Activated CD4-positive, alpha-beta T cell treated with anti-CD3 and anti-CD28 coated beads, Interleukin-2, amount 10 ng/mL, durations not matched to agents 24 days and 14 days (primary cell): ENCODE measurements at places on chromosomes 11 and 22. TPM values are rescaled to one million over a fixed set of nuclear protein-coding genes. Genes with fewer than 3 reads are reported as not detected.

GAB4 gene
- total RNA-seq = not detected in 2 replicates

OR10A2 gene
- not detected in 2 replicates for total RNA-seq

SLC22A25 gene
- total RNA-seq = not detected in 2 replicates

ADAMTS15 gene
- 0.02 TPM in 1 of 2 replicates, not detected in the other for total RNA-seq

SLC25A18 gene
- total RNA-seq = not detected in 2 replicates

APOBEC3H gene
- total RNA-seq = 5.8 and 7.6 TPM in 2 replicates

RASD2 gene
- 0.09 TPM in 1 of 2 replicates, not detected in the other for total RNA-seq

CCDC83 gene
- not detected in 2 replicates for total RNA-seq

RAB3IL1 gene
- 0.12 and 0.26 TPM in 2 replicates for total RNA-seq

ADM2 gene
- total RNA-seq = 3.0 and 3.2 TPM in 2 replicates

DNA sequence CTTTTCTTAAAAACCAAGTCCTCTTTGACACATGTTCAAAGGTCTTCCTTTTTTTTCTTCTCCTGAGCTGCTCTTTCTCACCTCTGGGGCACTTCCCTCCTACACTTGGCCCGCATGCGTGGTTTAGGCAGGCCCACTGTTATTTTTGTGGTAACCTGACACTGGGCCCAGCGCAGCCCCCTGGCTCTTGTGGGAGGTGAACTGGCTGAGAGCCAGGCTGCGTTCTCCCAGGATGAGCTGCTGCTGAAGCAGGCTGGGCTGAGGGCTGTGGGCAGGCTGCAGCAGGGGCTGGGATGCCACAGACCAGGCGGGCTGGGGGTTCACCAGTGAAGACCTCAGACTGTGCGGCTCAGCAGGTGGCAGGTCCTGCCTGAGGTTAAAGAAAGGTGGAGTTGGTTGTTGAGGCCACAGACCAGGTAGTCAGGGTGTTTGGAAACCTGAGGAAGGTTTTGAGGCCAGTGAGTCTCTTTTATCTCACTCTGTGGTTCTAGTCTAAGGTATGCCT, 72.4 kb downstream of the TEAD1 start:
- DNase-seq = no peak
- no peaks in the 10 kb centered on the region for H3K36me3 ChIP-seq
- no peak overlapping the region for H3K4me3 ChIP-seq
- peaks cover 20% of the 10 kb centered on the region for H3K27me3 ChIP-seq

GRCh38 chr11:120786206-120786735, 237.6 kb upstream of the TBCEL start:
- no peak overlapping the region for H3K27ac ChIP-seq
- no peaks in the 10 kb centered on the region for H3K27me3 ChIP-seq
- H3K36me3 ChIP-seq = no peaks in the 10 kb centered on the region
- H3K4me1 ChIP-seq = no peaks in the 10 kb centered on the region
- no peak for DNase-seq
- H3K4me3 ChIP-seq = no peak overlapping the region

- peak overlapping the region; percentile 84 for H3K4me3 ChIP-seq
- peak; percentile 80 for DNase-seq
- H3K36me3 ChIP-seq = peaks cover 5% of the 10 kb centered on the region
- H3K4me1 ChIP-seq = peaks cover 68% of the 10 kb centered on the region
- no peaks in the 10 kb centered on the region for H3K27me3 ChIP-seq
Measured at GRCh38 chr22:39907605-39908097, 6.8 kb downstream of the GRAP2 start.

GRCh38 chr22:20479612-20480196, 15.9 kb downstream of the KLHL22 start:
- H3K4me3 ChIP-seq = no peak overlapping the region
- DNase-seq = no peak
- peaks cover 15% of the 10 kb centered on the region for H3K4me1 ChIP-seq

GRCh38 chr11:133078012-133078411, 454.3 kb downstream of the OPCML start:
- peaks cover 4% of the 10 kb centered on the region for H3K27me3 ChIP-seq
- no peak for DNase-seq
- H3K27ac ChIP-seq = no peak overlapping the region
- H3K36me3 ChIP-seq = no peaks in the 10 kb centered on the region
- peaks cover 2% of the 10 kb centered on the region for H3K4me1 ChIP-seq

GRCh38 chr11:10913075-10913474, 55.2 kb upstream of the ZBED5 start:
- no peaks in the 10 kb centered on the region for H3K4me1 ChIP-seq
- no peaks in the 10 kb centered on the region for H3K36me3 ChIP-seq
- H3K27me3 ChIP-seq = peaks cover 9% of the 10 kb centered on the region
- no peak overlapping the region for H3K27ac ChIP-seq
- H3K4me3 ChIP-seq = no peak overlapping the region
- DNase-seq = no peak

DNA sequence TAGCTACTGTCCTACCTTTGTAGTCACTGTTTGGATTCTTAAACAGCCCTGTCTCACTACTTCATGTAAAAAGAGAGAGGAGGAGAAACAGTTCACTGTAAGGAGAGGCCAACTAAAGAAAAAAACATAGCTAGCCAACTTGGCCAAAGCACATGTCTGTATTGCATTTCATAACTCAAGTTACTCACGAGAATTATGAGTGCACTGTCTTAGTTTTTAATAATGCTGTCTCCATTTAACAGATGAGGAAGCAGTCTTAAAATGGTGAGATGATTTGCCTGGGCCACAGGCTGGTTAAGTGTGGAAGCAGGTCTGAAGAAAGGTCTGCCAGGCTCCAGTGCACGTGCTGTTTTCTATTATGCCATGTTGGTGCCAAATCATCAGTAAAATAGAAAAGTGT, 104.5 kb downstream of the UVRAG start:
- H3K4me1 ChIP-seq = peaks cover 3% of the 10 kb centered on the region
- no peak for DNase-seq
- H3K4me3 ChIP-seq = no peak overlapping the region
- H3K27ac ChIP-seq = no peak overlapping the region
- H3K36me3 ChIP-seq = peaks cover 5% of the 10 kb centered on the region
- no peaks in the 10 kb centered on the region for H3K27me3 ChIP-seq

GRCh38 chr11:8082391-8083087, 1.5 kb downstream of the TUB start:
- no peak overlapping the region for H3K4me3 ChIP-seq
- H3K4me1 ChIP-seq = no peaks in the 10 kb centered on the region
- no peak for DNase-seq
- no peaks in the 10 kb centered on the region for H3K36me3 ChIP-seq

- H3K27me3 ChIP-seq = peaks cover 5% of the 10 kb centered on the region
- H3K4me3 ChIP-seq = no peak overlapping the region
- H3K4me1 ChIP-seq = peaks cover 2% of the 10 kb centered on the region
- no peak for DNase-seq
- H3K36me3 ChIP-seq = no peaks in the 10 kb centered on the region
Measured at GRCh38 chr11:112584672-112585071, 324.0 kb upstream of the PLET1 start.

GRCh38 chr11:61960532-61960931, 6.9 kb downstream of the FTH1 start:
- H3K4me3 ChIP-seq = no peak overlapping the region
- peaks cover 32% of the 10 kb centered on the region for H3K36me3 ChIP-seq
- peaks cover 5% of the 10 kb centered on the region for H3K27me3 ChIP-seq
- DNase-seq = no peak
- H3K27ac ChIP-seq = no peak overlapping the region

GRCh38 chr22:44802071-44802700, 49.8 kb downstream of the ARHGAP8 start:
- H3K27ac ChIP-seq = no peak overlapping the region
- H3K4me1 ChIP-seq = peaks cover 3% of the 10 kb centered on the region
- H3K27me3 ChIP-seq = no peaks in the 10 kb centered on the region
- DNase-seq = no peak
- H3K4me3 ChIP-seq = no peak overlapping the region

DNA sequence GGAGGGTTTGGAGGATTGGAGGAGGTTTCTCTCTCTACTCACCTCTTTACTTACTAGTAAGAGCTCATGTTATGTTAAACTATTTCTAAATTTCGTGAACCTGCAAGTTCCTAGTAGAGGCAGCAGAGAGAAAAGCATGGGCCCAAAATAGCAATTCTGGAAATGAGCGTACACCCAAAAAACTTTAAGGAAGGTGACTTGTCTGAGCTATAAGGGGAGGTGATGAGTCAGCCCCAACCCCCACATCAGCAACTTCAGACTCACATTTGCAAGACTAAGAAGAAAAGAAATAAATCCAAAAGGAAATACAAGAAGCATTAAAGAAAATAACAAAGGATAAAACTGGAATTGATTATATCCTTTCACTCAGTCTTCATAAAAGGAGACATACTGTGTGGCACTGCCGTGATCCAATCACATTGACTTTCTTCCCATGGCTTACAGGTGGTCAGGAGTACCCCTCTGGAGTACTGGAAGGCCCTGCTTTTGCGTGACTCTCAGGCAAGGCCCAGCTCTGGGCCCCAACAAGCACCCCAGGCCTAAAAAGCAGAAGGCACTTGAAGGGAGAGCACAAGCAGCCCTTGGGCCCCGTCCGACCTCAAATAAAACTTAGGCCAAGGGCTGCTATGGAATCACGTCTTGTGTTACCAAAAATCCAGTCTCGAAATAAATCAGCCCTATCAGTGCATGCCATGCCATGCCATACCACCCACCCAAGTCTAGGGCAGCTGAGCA, 14.3 kb downstream of the PACSIN2 start:
- H3K4me1 ChIP-seq = peaks cover 70% of the 10 kb centered on the region
- H3K4me3 ChIP-seq = peak overlapping the region; percentile 52
- H3K27ac ChIP-seq = peak overlapping the region; percentile 67
- peak; percentile 67 for DNase-seq
- peaks cover 1% of the 10 kb centered on the region for H3K36me3 ChIP-seq
- H3K27me3 ChIP-seq = no peaks in the 10 kb centered on the region

- no peaks in the 10 kb centered on the region for H3K27me3 ChIP-seq
- H3K27ac ChIP-seq = no peak within 1 kb of the TSS
- H3K4me3 ChIP-seq = no peak within 1 kb of the TSS
- no peak for DNase-seq
- H3K36me3 ChIP-seq = no peaks in the 10 kb centered on the region
- no peaks in the 10 kb centered on the region for H3K4me1 ChIP-seq
Measured at GRCh38 chr11:7485186-7486097, at the start of gene OLFML1. Gene OLFML1 (plus strand): TSS chr11:7485506. CDS start chr11:7485876, 370 bp downstream.

DNA sequence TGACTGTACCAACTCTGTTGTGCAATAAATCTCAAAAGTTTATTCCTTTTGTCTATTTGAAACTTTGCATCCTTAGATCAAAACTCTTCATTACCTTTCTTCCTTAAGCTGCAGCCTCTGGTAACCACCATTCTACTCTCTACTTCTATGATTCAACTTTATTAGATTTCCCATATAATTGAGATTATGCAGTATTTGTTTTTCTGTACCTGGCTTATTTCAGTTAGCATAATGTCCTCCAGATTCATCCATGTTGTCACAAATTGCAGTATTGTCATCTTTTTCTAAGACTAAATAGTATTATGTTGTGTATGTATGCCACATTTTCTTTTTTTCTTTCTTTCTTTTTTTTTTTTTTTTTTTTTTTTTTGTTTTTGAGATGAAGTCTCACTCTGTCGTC, 1176.3 kb upstream of the TENM4 start:
- no peak overlapping the region for H3K27ac ChIP-seq
- H3K4me1 ChIP-seq = no peaks in the 10 kb centered on the region
- no peaks in the 10 kb centered on the region for H3K27me3 ChIP-seq
- no peaks in the 10 kb centered on the region for H3K36me3 ChIP-seq

GRCh38 chr22:25475257-25476022, 89.0 kb upstream of the GRK3 start:
- no peak for DNase-seq
- peak overlapping the region; percentile 63 for H3K27ac ChIP-seq
- no peak overlapping the region for H3K4me3 ChIP-seq
- peaks cover 7% of the 10 kb centered on the region for H3K4me1 ChIP-seq

DNA sequence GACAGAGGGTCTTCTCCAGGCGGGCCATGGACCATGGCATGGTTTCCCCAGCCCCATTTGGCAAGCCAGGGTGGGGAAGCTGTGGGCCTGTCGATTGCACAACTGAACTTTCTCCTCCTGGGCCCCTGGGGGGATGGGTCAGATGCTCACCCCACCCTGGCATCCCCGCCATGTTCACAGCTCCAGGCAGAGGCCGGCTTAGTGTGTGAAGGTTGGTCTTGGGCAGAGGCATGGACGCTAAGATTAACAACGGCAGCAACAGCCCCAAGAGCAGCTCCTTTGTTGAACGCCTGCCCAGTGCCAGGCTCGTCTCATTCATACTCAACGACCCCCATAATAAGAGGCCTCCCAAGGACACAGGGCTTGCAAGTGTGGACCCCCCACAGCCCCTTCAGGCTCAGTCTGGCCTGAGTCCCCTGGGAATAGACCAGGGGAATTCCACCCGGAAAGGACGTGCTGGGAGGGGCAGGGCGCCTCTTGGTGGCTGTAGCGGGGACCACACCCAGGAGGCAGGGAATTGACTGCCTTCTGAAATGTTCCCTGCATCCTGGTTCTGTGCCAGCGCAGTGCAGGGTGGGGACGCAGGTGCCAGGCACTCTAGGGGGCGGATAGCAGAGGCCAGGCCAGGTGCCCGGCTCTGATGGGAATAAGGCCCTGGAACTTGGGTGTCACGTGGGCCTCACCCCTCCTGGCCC, 8.3 kb downstream of the TSPO start:
- no peak for DNase-seq
- no peaks in the 10 kb centered on the region for H3K27me3 ChIP-seq
- no peak overlapping the region for H3K27ac ChIP-seq
- peaks cover 6% of the 10 kb centered on the region for H3K36me3 ChIP-seq
- peaks cover 4% of the 10 kb centered on the region for H3K4me1 ChIP-seq

DNA sequence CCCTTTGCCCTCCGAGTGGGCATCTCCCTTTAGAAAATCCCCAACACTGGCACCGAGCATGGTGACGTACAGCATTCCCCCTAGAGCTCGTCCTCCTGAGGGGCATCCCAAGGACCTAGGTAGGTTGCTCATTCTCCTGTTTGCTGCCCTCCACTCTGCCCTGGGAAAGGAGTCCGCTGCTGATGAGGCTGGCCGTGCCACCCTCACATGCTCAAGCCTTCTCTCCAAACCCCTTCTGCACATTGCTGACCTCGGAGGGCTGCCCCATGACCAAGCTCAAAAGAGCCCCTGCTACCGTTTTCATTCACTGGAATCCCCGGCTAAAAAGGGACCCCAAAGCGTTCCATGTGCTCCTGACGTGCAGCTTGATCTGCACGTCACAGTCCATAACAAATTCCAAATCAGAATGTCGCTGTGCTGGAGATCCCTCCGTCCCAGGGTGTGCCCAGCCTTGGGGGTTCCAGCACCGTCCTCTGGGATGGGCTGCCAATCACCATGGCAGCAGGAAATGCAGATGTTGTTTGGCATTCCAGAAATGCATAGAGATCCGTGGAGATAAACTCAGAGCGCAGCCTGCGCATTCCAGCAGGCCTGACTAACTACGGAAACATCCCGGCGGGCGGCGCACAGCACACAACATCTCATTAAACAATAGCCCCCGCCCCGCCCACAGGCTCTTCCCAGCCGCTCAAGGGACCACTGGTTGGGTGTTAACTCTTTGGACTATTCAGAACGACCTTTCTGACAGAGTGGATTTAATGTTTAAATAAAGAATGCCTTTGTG, 26.3 kb upstream of the GNB1L start:
- no peaks in the 10 kb centered on the region for H3K36me3 ChIP-seq
- no peak overlapping the region for H3K27ac ChIP-seq
- no peak overlapping the region for H3K4me3 ChIP-seq
- DNase-seq = no peak
- H3K27me3 ChIP-seq = no peaks in the 10 kb centered on the region

GRCh38 chr11:113623114-113623513, 83.0 kb downstream of the TMPRSS5 start:
- DNase-seq = no peak
- peaks cover 14% of the 10 kb centered on the region for H3K27me3 ChIP-seq
- no peaks in the 10 kb centered on the region for H3K4me1 ChIP-seq
- no peak overlapping the region for H3K27ac ChIP-seq
- H3K36me3 ChIP-seq = no peaks in the 10 kb centered on the region
